Myometrial cell (primary cell): ENCODE measurements at places on chromosomes 16 and 17. TPM values are rescaled to one million over a fixed set of nuclear protein-coding genes. Genes with fewer than 3 reads are reported as not detected.

The TBC1D26 gene
- not detected in 2 replicates for total RNA-seq

The CCDC182 gene
- not detected in 2 replicates for total RNA-seq

The RNU2-1 gene
- total RNA-seq, result not detected in 2 replicates

The GNG13 gene
- not detected in 2 replicates for total RNA-seq

The AHSP gene
- not detected in 2 replicates for total RNA-seq

The HOXB1 gene
- not detected in 2 replicates for total RNA-seq

The CD79B gene
- total RNA-seq, result not detected in 2 replicates

The EFCAB13 gene
- total RNA-seq, result 0.89 and 2.0 TPM in 2 replicates

The ITGAX gene
- total RNA-seq, result 0.86 and 1.9 TPM in 2 replicates

The USP32 gene
- total RNA-seq, result 27.7 and 34.6 TPM in 2 replicates

The GPRC5B gene
- 11.5 and 18.5 TPM in 2 replicates for total RNA-seq

The CASKIN2 gene
- total RNA-seq, result 6.3 and 8.2 TPM in 2 replicates

The TAT gene
- not detected in 2 replicates for total RNA-seq

The ZNF423 gene
- under 0.01 and 0.18 TPM in 2 replicates for total RNA-seq
